ENCODE measurements at places on chromosomes 1 and 21.

GRCh38 chr21:42374457-42374856 is 8.1 kb upstream of the TFF1 start:
- DNase-seq, result no peak

DNA sequence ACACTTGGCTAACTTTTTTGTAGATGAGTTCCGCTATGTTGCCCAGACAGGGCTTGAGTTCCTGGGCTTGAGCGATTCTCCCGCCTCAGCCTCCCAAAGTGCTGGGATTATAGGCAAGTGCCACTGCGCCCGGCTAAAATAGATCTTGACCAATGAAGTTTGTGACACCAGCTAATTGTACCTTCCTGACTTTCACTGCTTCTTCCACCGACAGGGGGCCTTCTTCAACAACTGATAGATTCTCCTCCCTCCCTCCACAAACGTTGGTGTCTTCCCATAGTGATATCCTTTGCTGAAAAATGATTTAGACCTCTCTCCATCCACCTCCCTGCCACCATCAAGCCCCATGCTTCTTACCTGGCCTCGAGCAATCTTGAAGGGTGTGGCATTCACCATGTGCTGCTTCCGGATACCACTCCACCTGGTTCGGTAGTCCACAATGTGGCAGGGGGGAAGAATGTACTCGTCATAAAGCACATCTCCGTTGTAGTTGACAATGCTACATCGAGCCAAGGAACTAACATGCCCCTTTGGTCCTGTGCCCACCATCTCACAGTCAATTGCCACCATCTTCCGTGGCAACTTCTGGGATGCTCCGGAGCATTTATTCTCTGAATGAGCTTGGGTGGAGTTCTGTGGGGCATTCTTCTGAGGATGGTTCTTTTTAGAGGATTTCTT is 1.6 kb upstream of the METTL25B start:
- no peak for DNase-seq

DNA sequence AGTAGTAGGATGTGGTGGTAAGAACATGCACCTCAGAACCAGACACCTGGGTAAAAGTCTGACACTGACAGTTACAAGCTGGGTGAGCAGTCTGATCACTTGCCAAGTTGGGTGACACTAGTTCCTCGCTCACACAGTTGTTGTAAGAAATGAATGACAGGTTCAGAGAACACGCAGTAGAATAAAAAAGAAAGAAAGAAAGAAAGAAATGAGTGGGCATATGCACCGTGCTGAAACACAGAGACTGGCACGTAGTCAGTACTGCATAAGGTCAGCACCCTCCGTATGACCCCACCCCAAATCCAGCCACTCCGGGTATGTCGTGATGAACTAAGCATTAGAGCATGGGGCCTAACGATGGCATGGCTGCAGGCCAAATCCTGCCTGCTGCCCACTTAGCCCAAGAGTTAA is 90.6 kb downstream of the GLUL start:
- no peak for DNase-seq

DNA sequence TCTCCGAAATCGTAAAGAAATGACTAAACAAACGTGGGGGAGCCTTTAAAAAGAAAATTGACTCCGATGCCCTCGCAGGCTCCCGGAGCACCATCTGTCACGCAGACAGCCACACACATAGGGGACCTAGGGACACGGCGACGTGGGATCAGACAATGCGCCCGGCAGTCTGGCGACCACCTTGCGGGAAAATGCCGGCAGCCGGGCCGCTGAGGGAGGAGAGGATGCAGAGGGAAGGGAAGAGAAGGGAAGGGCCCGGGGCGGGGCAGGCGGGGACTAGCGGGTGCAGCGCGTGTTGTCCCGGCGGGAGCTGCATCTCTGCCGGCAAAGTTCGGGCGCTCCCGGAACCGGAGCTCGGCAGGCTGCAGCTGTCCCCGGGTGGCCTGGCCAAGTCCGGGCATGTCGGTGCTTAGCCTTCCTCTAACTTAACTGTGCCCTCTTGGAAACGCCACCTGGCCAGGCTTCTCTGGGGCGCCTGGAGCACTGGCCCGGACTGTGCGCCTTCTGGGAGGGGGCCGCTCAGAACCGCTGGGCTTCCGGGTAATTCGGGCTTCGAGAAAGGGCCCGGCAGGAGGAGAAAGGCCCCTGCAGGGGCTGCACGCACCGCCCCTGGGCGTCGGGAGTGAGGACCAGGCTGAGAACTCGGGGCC is 1.8 kb downstream of the NHLH2 start:
- DNase-seq, result no peak

GRCh38 chr1:230204842-230205241 is 137.8 kb downstream of the GALNT2 start:
- DNase-seq, result no peak

Measured in left ventricle myocardium inferior (tissue), 1 donor.